ENCODE measurements at places on chromosomes 5 and 9.

GRCh38 chr5:68369023-68369359 lies 153.4 kb downstream of the PIK3R1 start:
- DNase-seq: peak; percentile 20

- no peak for DNase-seq
These were observed 94.1 kb upstream of the RANBP6 start for GRCh38 chr9:6109571-6109970.

GRCh38 chr5:158139161-158139560 lies 280.2 kb upstream of the CLINT1 start:
- DNase-seq: no peak

GRCh38 chr9:93126825-93127368 lies 7.2 kb downstream of the NINJ1 start:
- no peak for DNase-seq

GRCh38 chr5:125746917-125747316 lies 676.3 kb upstream of the GRAMD2B start:
- DNase-seq: no peak

- DNase-seq: no peak
These were observed 28.3 kb upstream of the TGFBR1 start for GRCh38 chr9:99076483-99077171.

- no peak for DNase-seq
These were observed 28.9 kb downstream of the FYB1 start for GRCh38 chr5:39190311-39191102.

DNA sequence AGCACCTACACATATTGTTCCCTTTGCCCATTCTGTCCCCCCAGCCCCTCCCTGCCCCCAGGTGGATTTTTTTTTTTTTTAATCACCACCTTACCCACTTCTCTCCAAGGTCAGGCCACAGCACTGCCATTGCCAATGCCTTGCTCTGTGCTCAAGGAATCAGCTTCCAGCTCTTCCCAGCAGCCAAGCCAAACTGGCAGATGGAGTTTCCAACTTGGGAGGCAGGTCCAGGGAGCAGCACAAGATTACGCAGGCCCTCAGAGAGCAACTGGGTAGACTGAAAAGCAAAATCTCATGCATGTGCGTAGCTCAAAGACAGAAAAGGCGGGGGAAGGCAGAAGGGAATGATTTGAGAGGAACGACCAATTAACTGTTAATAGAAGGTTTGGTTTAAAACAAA lies 15.1 kb downstream of the GRHPR start:
- no peak for DNase-seq

- DNase-seq: no peak
These were observed 33.0 kb upstream of the SV2C start for GRCh38 chr5:76050134-76050533.

- no peak for DNase-seq
These were observed 119.6 kb upstream of the FSTL4 start for GRCh38 chr5:133731951-133732350.

DNA sequence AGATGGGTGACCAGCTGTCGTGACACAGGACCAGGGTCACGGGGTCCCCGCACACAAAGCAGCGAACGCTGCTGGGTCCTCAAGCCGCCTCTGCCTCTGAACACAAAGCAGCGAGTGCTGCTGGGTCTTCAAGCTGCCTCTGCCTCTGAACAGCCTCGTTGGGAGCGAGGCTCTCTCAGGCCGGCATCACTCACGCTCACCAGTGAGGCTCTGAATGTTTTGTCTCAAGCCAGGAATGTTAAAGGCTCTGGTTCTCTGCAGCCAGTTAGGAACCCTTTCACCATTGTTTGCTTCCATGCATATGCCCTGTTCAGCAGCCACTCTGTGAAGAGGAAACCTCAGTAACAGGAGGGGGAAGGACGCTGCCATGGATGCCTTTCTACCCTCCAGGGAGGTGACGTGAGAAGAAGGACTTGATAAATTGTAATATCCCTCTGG lies 82.7 kb upstream of the TAF11L2 start:
- DNase-seq: no peak

GRCh38 chr5:120446068-120446492 lies 18.0 kb upstream of the PRR16 start:
- DNase-seq: no peak

- DNase-seq: no peak
These were observed 1469.0 kb upstream of the ACO1 start for GRCh38 chr9:30915451-30915850.

GRCh38 chr5:60701321-60701968 lies 1.5 kb upstream of the DEPDC1B start:
- DNase-seq: no peak

GRCh38 chr5:82183828-82184227 lies 94.3 kb downstream of the RPS23 start:
- DNase-seq: no peak

GRCh38 chr5:163350083-163350482 lies 87.3 kb upstream of the CCNG1 start:
- no peak for DNase-seq

- DNase-seq: no peak
These were observed 34.2 kb downstream of the FOXI1 start for GRCh38 chr5:170139786-170140335.

DNA sequence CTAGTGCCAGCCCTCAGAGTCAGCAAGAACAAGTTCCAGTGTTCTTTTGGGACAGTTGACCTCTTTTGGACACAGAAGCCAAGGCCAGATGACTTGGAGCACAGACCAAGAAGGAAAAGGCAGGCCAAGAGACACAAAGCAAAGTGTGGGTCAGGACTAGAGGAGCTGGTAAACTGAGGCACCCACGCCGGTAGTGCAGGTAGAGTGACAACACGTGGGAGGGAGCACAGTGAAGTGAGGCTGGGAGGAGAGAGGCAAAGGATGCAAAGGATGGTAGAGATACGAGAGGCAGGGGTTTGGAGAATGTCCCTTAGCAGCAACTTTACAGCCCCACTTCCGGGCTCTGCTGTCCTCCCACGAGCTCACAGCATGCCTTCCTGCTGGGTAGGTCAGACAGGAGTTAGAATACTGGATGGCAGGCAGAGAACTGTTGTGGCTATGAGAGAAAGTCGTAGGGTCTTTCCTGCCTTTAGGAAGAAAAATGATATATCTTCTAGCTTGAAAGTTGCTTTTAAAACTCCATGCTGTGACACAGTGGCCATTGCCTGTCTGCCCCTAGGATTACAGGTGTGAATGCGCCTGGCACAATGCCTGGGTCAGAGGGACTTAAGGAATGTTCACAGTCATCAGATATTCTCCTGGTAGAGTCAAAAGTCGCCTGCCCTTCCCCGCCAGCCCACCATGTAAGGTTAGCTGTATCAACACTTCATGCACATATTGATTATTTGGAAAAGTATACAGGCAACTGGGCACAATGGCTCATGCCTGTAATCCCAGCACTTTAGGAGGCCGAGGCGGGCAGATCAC lies 97.9 kb downstream of the PDE8B start:
- DNase-seq: no peak

GRCh38 chr5:6674886-6675285 lies 38.3 kb upstream of the TENT4A start:
- no peak for DNase-seq

- DNase-seq: no peak
These were observed 27.3 kb upstream of the IL17B start for GRCh38 chr5:149406203-149406978.

DNA sequence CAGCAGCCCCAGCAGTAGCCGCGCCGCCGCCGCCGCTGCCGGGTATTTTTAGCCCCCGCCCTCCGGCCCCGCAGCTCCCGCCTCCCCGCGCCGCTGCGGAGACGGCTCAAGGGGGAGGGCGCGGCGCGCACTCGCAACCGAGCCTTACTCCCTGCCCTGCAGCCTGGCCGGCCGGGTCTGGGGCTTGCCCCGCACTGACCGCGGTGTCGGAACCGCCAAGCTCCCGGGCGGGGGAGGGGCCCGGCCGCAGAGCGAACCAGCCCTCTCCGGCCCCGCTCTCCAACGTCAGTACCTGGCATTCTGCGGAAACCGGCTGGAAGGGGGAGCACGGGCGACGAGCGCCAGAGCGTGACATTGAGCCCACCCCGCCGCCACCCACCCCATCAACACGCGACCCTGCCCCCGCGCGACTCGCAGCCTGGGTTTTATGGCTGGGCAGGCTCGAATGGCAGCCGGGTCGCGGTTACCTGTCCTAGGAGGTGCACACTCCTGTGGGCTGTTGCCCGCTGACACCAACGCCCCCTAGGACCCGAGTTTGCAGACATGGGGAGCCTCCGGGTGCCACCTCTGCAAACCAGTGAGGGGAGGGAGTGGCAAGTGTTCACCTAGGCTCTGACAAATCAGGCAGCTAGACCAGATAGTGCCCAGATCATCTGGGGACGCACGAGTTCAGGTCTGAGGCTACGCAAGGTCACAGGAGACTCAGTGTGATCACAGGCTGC lies at the start of gene ACSL6:
Gene ACSL6, minus strand, starts transcription at position 37 of the 722 bp plus-strand sequence. CDS start 105 bp downstream, outside the sequence.
- no peak for DNase-seq

All from NCI-H187 treated with DMSO at 0.1 percent for 48 hours (cell line).